ENCODE measurements at places on chromosomes 6 and 20.

- DNase-seq, result no peak
These were observed 694.9 kb downstream of the PRKN start for GRCh38 chr6:162032620-162033019.

GRCh38 chr6:50666089-50666488 is 47.2 kb upstream of the TFAP2D start:
- DNase-seq, result no peak

- no peak for DNase-seq
These were observed 92.0 kb downstream of the JAG1 start for GRCh38 chr20:10581823-10582222.

DNA sequence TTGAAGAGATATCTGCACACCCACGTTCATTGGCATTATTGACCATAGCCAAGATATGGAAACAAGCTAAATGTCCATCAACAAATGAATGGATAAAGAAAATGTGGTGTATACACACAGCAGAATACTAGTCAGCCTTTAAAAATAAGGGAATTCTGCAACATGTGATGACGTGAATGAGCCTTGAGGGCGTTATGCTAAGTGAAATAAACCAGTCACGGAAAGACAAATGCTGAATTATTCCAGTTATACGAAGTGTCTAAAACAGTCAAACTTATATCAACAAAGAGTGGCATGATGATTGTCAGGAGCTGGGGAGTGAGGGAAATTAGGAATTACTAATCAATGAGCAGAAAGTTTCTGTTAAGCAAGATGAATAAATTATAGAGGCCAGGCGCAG is 8.4 kb upstream of the DEFB121 start:
- DNase-seq, result no peak

DNA sequence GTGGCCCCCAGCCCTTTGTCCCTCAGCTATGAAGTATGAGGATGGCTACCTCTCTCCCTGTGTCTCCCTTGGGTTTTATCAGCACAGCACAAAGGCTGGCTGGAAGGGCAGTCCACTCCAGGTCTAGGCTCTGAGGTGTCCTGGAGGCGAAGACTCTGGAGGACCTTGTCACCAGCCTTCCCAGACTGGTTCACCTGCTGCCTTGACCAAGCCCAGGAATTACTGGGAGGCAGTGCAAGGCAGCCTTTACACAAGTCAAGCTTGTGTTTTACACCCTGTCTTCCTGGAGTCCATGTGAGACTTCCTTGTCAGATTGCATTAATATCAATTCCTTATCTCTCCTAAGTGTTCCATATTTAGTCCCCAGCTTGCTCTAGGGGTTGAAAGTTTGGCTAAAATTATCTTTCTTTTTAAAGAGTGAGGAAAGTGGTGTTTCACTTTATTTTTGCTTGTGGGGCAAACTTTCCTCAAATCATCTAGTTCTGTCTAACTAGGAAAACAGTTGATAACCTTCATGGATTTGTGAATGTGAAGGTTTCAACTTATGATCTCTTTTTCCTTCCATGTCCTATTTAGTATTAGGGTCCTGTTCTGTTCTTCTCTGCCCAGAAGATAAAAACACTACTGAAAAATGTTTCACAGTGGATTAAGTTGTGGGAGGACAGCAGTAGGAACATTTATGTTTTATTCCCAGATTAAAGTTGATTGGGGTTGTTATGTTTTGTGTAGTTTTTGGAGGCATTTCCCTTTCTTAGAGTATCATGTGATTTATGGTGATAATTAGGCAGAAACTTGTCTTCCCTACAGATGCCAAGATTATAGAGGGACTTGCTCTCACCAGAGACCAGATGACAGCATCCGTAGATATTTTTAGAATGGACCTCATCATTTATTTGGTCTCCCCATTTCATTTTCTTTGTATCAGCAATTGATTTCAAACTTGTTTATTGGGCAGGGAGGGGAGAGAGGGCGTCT is 114.8 kb downstream of the FOXO3 start:
- no peak for DNase-seq

GRCh38 chr20:63579017-63579694 is 5.1 kb upstream of the HELZ2 start:
- no peak for DNase-seq

- no peak for DNase-seq
These were observed at the start of gene ID4 for GRCh38 chr6:19836799-19837510. Gene ID4 (plus strand): TSS chr6:19837370. CDS start chr6:19837755, 385 bp downstream.

GRCh38 chr20:11553603-11554002 is 364.1 kb upstream of the BTBD3 start:
- no peak for DNase-seq

DNA sequence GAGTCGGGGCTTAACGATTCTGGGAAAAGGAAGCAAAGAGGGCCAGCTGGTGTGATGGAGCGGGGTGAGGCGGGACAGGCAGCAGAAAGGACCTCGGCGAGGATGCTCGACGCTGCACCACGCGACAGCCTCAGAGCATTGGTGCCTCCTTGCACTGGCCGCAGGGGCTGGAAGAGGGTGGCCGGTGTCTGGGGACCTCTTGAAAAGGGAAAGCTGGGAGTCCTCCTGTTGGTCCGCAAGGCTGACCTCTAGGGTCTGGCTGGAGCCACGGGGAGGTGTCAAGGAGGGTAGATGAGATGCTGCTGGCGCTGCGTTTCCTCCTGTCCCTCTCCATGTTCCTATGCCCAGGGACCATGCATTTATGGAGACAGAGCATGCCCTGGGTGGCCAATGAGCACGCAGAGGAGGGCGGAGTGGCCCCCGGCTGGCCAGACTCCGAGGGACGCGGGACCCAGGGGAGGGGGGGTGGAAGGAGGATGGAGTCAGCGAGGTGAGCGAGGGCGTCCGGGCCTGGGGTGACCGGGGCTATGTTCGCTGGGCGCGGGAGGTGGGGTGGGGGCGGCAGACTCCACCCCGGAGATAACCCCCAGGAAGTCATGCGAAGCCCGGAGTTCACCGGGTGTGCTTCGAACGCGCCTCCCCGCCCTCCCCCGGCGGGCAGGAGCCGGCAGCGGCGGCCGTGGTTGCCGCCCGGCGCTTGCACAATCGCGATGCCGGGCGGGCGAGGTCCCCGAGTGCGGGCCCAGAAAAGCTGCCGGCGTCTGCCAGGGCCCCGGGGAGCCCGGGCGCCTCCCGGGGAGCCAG is at the start of gene CYP24A1:
Gene CYP24A1 (minus strand): TSS at position 334 of the 804 bp plus-strand sequence. CDS start 407 bp downstream, outside the sequence.
- DNase-seq, result no peak

- DNase-seq, result no peak
These were observed 172.0 kb downstream of the MYLK4 start for GRCh38 chr6:2578767-2579166.

DNA sequence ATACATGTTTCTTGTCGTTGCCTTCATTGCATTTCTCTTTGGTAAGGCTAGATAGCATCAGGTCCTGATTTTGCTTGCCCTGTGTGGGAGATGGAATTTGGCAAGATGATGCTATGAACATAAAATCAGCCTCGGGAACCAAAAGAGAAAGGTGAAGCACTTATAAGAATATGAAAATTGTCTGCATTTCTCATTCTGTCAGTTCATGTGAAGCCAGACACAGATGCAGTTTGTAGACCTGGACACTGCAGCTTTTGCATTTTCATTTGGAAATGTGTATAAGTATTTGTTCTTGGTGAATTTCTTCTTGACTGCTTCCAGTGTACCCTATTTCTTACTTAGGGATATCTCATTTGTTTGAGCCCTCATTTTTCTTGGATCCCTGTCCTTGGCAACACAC is 1.3 kb downstream of the YWHAB start:
- no peak for DNase-seq

GRCh38 chr6:97689078-97689754 is 406.2 kb upstream of the MMS22L start:
- no peak for DNase-seq

DNA sequence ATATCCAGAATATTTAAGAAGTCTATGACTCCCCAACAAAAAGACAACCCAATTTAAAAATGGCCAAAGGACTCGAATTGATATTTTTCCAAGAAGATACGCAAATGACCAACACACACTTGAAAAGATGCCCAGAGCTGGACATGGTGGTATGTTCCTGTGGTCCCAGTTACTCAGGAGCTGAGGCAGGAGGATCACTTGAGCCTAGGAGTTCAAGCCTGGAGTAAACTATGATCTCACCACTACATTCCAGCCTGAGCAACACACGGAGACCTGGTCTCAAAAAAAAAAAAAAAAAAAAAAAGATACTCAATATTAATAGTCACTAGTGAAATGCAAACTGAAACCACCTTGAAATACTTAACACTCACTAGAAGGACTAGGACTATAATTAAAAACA is 12.2 kb upstream of the ARMC2 start:
- DNase-seq, result no peak

- DNase-seq, result no peak
These were observed 369.5 kb downstream of the THBS2 start for GRCh38 chr6:168884050-168884645.

DNA sequence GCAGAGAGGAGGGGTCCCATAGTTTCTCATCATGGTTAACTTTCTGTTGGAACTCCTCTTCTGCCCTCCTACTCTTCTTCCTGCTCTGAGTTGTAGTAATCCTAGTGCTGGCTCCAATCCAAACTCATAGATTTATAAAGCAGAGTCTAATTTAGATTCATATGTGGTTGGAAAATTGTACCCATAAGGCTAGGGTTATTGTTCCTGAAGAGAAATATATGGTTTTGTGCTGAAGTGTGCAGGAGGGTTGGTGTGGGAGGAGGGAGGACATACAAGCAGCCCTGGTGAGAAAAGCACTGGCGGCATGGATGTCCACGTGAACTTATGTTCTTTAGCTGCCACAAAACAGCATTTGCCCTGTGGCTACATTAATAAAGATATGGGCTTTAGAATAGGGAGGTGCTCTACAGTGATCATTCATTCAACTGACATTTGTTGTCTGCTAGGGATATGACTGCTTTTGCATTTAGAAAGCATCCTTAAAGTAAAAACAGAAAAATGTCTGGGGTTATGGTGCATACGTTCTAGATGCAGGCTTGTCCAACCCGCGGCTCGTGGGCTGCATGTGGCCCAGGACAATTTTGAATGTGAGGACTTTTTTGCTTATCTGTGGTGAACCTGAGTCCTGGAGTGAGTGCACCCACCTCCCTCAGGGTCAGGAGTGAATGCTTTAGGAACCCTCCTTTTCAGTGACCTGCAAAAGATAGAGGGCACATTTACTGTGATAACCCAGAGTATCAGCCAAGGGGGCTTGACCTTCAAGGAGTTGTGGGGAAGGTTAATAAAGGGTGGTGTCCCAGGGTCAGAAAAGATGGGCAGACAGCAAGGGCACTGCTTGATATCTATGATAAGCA is 4.1 kb downstream of the HLA-A start:
- no peak for DNase-seq

DNA sequence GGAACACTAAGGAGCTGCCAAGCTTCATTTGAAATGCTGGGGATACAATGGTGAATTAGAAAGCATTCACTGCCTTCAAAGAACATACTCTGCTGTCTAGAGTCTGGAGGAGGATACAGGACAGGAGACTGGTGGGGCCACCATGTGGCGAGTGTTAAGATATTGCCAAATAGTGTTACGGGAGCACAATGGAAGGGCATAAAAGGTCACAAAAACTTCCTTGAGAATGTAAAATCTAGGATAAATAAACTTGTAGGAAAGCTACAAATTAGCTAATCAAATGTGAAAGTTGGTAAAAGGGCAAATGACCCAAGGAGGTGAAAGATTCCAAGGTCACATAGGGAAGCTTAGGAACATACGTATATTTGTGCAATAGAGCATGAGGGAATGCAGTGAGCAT is 271.7 kb downstream of the RFPL4B start:
- no peak for DNase-seq

GRCh38 chr6:32840604-32841246 is 2.2 kb upstream of the TAP2 start:
- no peak for DNase-seq

DNA sequence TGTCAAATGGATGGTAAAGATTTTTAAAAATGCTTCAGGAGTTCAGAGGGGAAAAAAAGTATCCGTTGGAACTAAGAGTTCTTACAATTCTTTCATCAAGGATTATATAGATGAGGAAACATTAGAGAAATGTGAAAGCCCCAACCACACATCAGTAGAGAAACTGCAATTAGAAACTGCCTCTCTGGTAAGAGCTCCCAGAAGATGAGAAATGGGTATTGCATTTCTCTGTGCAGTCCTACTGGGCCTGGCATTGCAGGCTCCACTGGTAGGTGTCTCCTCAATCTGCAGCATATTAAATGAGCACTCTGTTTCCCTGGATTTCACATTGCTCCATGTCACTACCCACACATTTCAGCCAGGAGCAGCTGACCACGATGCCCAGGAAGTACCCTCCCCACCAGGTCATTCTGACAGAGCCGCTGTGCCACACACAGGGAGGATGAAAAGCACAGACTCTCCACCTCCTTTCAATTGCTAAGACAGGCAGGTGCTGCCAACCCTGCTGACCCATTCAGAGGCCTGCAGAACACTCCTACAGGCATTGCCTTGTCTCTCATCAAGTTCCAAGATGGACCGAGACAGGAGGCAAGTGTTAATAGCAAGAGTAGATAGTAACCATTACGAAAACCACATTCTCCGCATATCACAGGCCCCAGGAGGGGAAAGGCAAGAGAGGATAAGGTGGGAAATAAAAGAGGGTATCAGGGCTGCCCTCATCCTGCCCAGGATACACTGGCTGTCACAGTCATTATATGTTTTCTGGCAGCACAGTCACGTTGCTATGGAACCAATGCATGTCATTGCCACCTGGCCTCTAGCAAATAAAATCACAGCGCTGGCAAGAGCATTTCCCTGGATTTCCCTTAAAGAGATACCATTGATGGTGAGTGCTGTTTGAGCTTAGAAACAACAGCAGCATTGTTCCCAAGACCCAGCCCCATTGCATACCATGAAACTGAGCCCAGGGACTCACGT is 241.7 kb downstream of the ATXN1 start:
- DNase-seq, result no peak

DNA sequence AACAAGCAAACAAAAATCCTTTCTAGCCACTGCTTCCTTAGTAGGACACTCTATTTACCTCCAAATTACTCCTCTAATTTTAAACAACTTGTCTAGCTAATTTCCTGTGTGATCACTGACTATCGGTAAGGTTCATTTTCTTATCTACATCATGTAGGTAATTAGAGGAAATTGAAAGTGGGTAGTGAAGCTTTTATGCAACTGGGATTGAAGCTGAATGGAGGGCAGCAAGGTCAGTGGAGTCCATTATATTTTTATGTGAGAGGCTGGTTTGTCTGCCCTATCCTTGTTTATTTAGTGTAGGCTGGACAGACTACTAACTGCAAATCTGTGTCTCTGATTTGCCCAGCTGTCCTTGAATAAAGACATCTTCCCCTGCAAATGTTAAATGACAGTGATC is 88.5 kb upstream of the SIM1 start:
- DNase-seq, result no peak

GRCh38 chr20:44924541-44924940 is 14.7 kb downstream of the PABPC1L start:
- no peak for DNase-seq

Data from activated CD4-positive, alpha-beta T cell treated with anti-CD3 and anti-CD28 coated beads for 4 hours (primary cell).